Cardiac fibroblast (primary cell): ENCODE measurements at places on chromosomes 13 and 19.

GRCh38 chr13:42864952-42865767 lies 83.8 kb downstream of the FAM216B start:
- peak; percentile 10 for DNase-seq

GRCh38 chr13:107801621-107802020 lies 413.7 kb downstream of the LIG4 start:
- no peak for DNase-seq

DNA sequence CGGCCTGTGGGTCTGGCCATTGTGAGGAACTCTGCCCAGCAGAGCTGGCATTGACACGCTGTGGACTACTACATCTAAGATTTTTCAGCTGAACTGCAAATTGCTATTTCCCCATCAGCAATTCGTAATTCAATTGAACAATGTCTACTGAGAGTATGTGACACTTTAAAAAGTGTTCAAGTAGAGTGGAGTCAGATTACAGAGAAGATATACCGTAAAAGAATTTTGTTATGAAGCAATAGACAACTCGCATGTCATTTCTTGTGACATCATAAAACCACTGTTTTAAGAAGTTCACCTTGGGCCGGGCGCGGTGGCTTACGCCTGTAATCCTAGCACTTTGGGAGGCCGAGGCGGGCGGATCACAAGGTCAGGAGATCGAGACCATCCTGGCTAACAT lies 32.5 kb upstream of the C1QTNF9 start:
- DNase-seq, result no peak

GRCh38 chr13:110294622-110295021 lies 12.3 kb downstream of the COL4A1 start:
- no peak for DNase-seq

- peak; percentile 61 for DNase-seq
These were observed 279.0 kb downstream of the TBC1D4 start for GRCh38 chr13:75202981-75203380.

GRCh38 chr13:113788413-113789135 lies 29.5 kb downstream of the TMEM255B start:
- DNase-seq, result no peak

GRCh38 chr13:39468306-39468705 lies 134.7 kb downstream of the LHFPL6 start:
- no peak for DNase-seq

GRCh38 chr19:28502879-28503734 lies 709.8 kb downstream of the UQCRFS1 start:
- DNase-seq, result no peak

- peak; percentile 62 for DNase-seq
These were observed 31.1 kb downstream of the RB1 start for GRCh38 chr13:48334534-48335127.

- peak; percentile 36 for DNase-seq
These were observed 11.9 kb downstream of the EPS8L1 start for GRCh38 chr19:55087542-55087901.

DNA sequence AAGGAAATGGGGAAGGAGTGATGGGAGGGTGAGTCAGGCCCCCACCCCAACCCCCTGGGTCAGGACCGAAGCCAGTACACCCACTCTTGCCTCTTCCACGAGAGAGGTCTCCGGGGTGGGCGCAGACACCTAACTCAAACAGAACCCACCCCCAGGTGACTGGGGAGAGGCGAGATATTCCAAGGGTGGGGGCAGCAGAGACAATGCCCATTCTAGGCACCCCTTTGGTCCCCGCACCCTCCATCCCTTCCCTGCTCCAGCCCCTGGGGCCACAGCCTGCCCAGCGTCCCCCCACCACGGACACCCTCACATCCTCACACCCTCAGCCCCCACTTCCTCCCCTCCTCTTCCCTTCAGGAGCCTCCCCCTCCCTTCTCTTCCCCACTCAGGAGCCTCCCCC lies 682 bp downstream of the ZSCAN18 start:
- DNase-seq, result no peak

DNA sequence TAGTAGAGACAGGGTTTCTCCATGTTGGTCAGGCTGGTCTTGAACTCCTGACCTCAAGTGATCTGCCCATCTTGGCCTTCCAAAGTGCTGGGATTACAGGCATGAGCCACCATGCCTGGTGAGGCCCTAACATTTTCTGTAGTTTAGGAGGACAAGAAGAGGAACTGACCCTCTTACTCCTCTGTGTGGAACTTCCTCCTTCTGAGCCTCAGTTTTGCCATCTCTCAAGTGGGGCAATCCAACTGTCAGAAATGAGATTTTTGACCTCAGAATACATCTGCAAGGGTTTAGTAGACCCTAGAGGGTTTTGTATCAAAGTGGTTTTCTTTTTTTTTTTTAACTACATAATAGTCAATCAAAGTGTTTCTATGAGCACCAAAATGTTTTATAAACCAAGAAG lies 2.4 kb downstream of the DKKL1 start:
- no peak for DNase-seq

DNA sequence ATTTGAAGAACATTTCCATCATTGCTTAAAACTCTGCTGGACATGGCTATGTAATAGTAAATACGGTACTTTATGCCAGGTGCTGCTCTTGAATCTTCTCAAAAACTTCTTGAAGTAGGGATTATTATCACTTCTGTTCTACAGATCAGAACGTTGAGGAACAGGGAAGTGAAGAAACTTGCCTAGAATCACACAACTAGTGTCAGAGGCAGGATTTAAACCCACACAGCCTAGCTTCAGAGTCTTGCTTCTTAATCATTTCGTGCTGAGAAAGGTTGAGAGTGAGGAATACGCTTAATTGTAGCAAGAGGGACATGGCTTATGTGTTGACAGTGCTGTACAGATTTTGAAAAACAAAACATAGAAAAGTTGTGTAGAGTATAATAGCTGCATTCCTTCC lies 13.5 kb downstream of the TM9SF2 start:
- no peak for DNase-seq

DNA sequence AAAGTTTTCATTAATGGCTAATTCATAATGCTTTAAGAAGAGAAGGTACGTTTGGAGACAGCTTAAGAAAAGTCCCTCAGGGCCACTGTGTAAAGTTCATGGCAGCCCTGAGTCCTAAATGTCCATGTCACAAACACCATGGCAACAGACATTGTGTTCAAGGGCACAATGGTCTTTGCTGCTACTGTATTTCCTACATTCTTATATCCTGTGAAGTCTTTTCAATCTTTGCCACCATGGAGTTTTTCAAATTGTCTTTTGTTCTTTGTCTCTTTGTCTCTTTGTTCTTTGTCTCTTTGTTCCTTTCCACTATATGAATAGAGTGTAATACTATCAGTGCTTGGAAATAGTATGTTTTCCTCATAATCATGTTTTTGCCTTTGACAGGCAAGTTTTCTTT lies 178.8 kb downstream of the VWA8 start:
- no peak for DNase-seq

DNA sequence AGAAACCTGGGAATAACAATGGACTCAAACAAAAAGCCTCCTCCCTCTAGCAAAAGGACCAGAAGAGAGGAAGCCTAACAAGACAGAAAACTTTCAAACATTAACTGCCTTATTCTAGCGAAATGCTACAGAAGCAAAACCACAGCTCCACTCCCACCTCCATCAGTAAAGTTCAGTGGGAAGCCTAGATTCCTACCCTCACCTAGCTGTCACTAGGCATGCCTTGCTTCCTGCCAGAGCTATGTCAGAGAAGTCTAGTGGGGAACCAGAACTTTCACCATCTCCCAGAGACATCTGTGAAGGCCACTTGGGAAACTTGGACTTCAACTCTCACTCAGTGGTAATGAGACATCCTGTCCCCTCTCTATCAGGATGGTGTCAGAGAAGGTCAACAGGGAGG lies 37.1 kb downstream of the DPY19L3 start:
- no peak for DNase-seq

DNA sequence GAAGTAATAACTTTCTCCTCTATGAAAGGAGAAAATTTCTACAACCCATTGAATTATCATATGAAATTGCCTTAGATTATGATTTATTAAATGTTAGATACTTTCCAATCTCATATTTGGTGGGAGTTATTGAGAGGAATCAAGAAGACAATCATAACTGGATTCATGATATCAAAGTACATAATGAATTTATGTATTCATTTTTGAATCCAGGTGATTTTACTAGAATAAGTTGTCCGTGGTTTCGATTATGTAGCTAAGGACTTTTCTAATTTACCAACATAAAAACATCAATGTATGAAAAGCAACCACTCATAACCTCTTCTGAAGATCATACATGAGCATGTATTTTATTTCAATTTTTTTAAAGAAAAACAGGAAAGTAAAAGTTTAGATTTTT lies 1225.0 kb upstream of the MIR17HG start:
- DNase-seq, result no peak

GRCh38 chr13:106318941-106319411 lies 216.5 kb downstream of the EFNB2 start:
- DNase-seq, result peak; percentile 87

- DNase-seq, result peak; percentile 38
These were observed 174.3 kb downstream of the PTPRS start for GRCh38 chr19:5166262-5166661.
